ENCODE measurements at places on chromosomes 3 and 15.

DNA sequence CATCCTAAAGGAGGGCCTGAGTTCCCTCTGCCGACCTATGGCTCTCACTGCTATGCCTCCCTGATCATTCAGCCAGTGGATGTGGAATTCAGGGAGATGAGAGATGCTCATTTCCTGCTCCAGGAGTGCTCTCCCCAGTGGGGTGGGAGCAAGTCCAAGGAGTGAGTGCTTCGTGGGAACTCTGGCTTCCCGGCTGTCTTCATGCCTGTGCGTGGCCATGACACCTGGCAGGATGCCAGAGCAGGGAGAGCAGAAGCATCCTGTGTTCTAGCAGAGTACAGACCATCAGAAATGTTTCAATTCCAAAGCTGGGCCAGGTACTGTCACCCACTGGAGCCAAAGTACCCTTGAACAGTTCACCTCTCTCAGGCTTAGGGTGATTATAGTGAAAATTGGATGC lies 45.1 kb downstream of the APH1B start:
- no peak for DNase-seq

- DNase-seq, result peak; percentile 59
Observed at GRCh38 chr3:128489674-128489926, 3.4 kb downstream of the GATA2 start.

DNA sequence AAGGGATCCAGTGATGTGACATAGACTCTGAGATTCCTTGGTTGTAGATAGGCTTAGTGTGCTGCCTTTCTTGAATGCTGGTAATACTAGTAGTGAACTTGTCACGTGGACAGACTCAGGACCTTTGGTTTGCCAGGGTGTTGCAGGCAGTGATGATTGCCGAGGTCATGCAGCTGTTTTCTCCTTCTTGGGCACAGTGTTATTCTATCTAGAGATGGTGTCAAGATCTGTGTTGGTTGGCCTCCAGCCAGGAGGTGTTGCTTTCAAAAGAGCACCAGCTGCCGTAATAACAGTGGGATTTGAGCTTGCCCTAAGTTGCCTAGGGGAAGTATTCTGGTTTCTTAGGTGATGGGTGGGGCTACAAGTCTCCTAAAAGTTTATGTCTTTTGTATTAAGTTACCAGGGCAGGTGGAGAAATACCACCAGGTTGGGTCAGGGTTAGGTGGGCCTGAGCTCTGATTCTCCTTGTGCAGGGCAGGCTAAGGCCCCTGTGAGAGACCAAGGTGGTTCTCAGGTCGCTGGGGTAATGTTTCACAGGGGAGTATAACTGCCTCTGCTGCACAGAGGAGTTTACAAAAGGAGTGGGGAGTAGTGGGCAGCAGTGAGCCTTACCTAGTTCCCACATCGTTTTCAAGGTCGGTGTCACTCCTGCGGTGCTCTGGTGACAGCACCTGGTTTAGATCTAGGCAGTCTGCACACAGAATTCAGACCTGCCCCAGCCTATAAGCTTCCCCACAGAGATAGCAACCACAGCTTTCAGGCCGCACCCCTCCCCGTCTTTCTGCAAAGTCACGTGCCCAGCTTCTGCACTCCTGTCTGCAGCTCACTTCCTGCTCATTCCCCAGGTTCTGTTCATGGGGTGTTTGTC lies 350.3 kb downstream of the DOCK3 start:
- DNase-seq, result peak; percentile 45

DNA sequence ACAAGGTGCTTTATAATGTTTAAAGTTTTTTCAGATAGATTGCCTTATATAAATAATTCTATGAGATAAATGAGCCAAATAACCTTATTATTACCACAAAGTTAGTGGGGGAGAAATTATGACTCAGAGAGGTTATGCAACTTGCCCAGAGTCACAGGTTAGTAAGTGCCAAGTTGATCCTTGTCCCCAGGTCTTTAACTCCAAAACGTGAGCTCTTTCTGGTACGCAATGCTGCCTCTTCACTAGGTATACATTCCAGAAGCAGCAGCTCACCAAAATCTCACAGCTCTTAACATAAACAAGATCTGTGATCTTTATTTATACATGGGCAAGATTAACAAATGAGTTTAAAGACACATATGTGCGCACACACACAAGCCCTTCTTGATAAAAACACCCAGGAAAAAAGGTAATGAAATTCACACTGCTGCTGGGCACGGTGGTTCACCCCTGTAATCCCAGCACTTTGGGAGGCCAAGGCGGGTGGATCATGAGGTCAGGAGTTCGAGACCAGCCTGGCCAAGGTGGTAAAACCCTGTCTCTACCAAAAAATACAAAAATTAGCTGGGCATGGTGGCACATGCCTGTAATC lies 59.8 kb upstream of the NR2F2 start:
- no peak for DNase-seq

DNA sequence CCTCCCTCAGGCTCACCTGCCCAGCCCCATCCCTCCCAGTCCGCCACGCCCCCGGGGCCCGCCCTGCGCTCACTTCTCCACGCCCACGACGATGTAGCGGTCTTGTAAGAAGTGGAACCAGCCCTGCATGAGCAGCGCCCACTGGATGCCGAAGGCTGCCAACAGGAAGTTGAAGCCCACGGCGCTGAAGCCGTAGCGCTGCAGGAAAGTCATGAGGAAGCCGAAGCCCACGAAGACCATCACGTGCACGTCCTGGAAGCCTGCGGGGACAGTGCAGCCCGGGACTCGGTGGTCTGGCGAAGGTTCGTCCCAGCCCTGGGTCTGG lies 9.7 kb downstream of the RHCG start:
- DNase-seq, result no peak
